SW480 (cell line): ENCODE measurements at places on chromosomes 4 and X.

GRCh38 chrX:21412029-21412428, 37.8 kb downstream of the CNKSR2 start:
- no peak for DNase-seq

DNA sequence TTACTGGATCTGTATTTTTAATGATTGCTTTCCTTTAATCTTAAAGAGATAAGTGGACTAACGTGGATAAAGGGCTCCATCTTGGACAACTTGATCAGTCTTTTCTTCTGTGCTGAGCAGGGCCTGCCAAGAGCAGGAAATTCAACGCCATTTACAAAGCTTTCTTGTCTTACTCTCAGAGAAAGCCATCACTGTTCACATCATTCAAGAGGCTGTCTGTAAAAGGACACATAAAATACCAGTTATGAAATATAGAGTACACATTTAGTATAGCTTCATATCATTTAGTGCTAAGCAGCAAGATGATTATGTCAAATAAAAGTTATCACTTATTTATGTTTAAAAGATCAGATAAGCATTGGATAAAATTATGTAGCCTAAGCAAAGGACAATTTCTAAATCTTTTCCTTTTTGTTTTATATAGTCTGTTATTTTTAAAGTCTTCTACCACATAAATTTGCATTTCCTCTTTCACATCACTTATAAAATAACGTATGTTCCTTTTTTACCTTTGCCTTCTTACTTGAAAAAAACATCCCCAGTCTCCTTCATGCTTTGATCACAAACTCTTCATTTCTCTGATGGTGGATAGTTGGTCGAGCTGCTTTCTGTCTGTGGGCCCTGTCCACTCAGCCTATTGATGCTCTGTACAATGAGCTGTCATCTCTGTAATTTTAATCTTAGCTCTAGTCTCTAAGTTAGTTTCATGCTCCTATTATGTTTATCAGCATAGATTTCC, 2.1 kb upstream of the CCNG2 start:
- no peak for DNase-seq

DNA sequence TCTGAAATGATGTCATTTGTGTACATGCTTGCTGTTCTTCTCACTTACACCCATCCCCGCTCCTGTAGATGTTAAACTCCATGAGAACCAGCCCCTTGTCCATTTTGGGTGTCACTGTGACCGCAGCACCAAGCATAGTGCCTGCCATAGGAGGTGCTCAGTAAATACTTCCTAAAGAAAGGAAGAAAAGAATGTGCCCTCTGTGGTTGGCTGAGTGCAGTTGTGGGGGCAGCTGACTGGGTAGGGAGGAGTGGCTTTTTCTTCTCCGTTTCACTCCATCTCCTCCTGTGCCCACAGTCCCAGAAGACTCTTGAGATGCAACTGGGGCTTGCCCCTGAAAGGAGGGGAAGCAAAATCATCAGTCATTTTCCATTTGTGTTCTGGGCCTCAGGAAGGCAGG, 25.5 kb downstream of the PHEX start:
- DNase-seq: no peak

DNA sequence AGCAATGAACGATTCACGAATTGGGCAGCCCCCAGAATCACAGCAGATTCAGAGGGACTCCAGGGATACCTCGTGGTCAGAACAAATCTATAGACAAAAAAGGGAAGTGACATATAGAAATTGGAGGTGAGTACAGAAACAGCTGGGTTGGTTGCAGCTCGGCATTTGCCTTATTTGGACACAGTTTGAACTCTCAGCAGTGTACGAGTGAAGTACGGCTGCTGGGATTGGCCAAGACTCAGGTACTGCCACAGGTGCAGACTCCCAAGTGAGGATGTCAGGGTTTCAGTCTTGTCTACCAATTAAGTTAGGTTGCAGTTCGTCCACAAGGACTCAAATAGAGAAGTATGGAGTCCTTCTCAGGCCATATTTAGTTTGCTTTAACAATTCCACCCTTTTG, 28.2 kb downstream of the HTT-AS start:
- no peak for DNase-seq

GRCh38 chr4:25524663-25525062, 131.0 kb upstream of the SLC34A2 start:
- DNase-seq: no peak

- no peak for DNase-seq
Observed at GRCh38 chr4:138904793-138905192, 110.8 kb upstream of the NOCT start.

DNA sequence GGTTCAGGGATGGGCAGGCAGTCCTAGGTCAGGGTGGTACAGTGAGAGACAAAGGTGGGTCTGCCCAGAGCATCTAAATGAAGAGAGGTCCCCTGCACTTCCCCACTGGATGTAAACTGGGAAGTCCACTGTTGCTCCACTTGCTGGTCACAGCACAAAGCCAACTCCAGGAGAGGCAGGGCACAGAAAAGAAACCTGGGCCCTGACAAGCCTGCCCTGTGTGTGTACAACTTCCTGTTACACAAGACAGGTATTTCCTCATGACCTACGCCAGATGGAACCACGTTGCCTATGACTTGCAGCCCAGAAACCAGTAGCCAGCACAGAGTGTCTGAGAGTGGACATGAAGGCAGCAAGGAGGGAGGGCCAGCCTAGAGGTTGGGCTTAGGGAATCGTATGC, 161.8 kb downstream of the SH3KBP1 start:
- DNase-seq: no peak

DNA sequence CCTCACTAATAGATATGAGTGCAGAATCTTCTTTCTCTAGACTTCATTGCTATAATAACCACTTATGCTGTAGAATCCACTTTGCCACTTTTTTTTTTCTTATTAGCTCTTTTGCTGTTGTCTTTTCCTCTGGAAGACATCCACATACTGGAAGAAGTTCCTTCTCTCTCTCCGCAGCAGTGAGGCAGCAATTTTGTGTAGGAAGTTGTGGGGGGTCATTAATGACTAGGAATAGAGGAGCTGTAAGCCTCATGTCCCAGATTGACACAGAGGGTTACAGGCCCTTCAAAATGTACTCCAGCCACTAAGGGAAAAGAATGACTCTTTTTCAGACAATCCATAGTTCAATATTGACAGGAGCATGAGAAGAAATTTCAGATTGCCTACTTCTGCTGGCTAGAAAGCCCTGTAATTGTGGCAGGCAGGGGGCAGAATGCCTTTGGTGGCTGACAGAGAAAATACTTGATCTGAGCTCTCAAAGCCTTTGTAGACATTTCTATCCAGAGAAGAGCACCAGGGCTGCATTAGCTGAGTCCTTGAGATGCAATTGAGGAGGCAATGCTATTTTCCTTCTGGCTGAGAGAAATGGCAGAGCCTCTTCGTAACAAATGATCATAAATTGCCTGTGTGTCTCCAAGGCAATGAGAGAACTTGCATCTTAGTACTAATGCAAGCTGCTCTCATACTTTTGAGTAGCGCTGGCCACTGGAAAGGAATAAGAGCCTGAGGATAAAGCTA, 856.2 kb downstream of the STIM2 start:
- DNase-seq: no peak

GRCh38 chr4:154119317-154119716, 330.4 kb upstream of the SFRP2 start:
- no peak for DNase-seq
